Renal cortical epithelial cell (primary cell): ENCODE measurements at places on chromosomes 4 and X. TPM values are rescaled to one million over a fixed set of nuclear protein-coding genes. Genes with fewer than 3 reads are reported as not detected.

OGT gene
- 81.3 and 117 TPM in 2 replicates for total RNA-seq

ZNF330 gene
- 23.6 and 36.3 TPM in 2 replicates for total RNA-seq

GAGE13 gene
- total RNA-seq = not detected in 2 replicates

CPZ gene
- 0.20 TPM in 1 of 2 replicates, not detected in the other for total RNA-seq

HTR2C gene
- total RNA-seq = not detected in 2 replicates

SNX12 gene
- 66.9 and 76.5 TPM in 2 replicates for total RNA-seq

SNCA gene
- total RNA-seq = 7.1 and 24.7 TPM in 2 replicates

NUDT11 gene
- total RNA-seq = 1.7 and 3.3 TPM in 2 replicates

CCDC160 gene
- total RNA-seq = 3.0 TPM in 1 of 2 replicates, not detected in the other
